ENCODE measurements at places on chromosomes 2 and 18.

DNA sequence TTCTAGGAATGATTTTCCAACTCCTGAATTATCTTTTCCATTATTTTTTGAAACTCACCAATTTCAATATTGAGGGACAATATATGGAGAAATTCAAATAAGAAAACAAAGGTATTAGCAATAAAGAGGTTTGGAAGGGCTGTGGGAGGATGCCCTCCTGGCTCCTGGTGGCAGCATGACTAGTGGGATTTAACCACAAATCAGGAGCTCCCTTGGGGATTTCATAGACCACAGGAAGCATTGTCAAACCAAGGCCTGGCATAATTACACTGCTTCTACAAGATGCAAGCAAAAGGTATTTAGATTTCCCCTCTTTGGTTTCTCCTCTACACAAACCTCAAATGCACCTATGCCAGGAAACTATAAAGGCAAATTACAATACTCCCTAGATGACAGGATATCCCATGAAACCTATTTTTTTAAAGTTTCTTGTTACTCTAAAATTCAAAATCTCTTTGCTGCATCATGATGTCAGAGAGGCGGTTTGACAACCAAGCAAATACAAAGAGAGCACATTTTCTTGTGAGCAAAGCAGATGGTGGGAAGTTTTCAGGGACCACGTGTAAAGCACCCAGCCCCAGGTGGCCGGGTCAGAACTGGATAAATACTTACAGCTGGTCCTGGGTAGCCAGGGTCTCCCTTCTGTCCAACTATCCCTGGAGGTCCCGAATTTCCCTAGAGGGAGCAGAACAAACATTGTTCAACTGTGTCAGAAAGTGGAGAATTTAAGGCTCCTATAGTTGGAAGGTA, 67.9 kb downstream of the COL6A3 start:
- DNase-seq: peak; percentile 61

DNA sequence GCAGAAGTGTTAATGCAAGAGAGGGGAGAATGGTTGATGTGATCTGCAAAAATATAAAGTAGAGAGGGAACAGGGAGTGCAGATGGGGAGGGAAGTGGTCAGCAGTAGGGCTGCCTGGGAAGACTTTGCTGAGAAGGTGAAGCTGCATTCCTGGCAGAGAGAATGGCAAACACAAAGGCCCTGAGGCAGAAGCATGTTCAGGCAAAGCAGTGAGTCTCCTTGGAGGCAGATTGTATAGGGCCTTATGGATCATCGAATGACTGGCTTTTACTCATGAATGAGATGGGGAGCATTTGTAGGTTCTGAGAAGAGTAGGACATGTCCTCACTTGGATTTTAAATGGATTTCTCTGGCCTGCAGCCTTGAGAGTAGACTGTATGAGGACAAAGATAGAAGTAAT, 9.5 kb downstream of the ITGA6 start:
- DNase-seq: no peak

- DNase-seq: no peak
Measured at GRCh38 chr2:227627769-227628168, 10.5 kb downstream of the SCYGR4 start.

DNA sequence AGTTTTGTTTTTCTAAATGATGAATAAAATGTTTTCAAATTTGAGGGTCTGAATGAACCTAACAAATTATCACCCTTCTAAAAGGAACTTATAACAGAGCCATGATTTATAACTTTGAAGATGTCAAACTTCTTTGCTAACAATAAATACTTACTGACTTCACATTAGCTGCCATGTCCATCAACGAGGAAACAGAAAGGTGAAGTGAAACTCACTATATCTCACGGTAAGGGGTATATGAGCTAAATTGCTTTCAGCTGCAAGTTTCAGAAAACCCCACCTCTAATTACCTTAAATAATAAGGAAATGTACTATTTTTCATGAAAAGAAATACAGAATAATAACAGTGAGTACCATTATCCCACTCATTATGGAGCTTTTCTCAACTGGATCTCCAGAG, 350.8 kb upstream of the NT5C1B start:
- no peak for DNase-seq

DNA sequence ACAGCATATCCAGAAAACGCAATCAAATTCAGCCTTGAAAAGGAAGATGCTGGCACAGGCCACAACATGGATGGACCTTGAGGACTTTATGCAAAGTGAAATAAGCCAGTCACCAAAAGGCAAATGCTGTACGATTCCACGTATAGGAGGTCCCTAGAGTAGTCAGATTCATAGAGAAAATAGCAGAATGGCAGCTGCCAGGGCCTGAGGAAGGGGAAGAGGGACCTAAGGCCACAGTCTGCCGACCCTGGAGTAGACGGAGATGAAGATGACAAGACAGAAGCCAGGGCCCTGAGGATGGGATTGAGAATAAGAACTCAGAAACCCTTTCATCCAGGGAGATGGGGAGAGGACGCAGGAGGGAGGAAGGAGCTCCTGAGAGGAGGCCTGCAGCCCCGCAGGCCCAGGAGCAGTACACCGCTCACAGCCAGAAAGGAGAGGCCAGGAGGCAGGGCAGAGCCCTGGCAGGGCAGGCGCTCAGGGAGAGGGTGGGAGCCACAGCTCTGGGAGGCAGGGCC, 8.1 kb upstream of the MTERF4 start:
- no peak for DNase-seq

GRCh38 chr2:175111200-175111657, 56.8 kb downstream of the ATF2 start:
- DNase-seq: peak; percentile 58

Measured in fibroblast of skin of scalp (primary cell).